ENCODE measurements at places on chromosomes 12 and 14.

- DNase-seq = no peak
These were observed 4.6 kb downstream of the MBD6 start for GRCh38 chr12:57527184-57527583.

DNA sequence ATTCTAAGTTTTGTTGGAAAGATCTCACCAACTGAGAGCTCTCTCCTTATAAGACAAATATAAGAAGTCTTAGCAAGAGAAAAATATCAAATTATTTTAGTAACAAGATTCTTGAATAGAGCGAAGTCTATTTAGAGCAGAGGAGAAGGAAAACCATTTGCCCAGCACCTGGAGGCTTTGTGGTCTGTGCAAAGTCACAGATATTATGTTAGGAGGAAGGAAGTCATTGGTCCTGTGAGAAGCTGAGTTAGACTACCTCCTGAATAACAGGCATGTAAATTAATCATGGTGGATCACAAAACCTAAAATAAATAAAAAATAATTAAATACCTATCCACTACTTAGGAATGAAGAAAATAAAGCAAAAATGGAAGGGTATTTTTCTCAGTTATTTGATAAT, 38.4 kb upstream of the ATXN7L3B start:
- no peak for DNase-seq

DNA sequence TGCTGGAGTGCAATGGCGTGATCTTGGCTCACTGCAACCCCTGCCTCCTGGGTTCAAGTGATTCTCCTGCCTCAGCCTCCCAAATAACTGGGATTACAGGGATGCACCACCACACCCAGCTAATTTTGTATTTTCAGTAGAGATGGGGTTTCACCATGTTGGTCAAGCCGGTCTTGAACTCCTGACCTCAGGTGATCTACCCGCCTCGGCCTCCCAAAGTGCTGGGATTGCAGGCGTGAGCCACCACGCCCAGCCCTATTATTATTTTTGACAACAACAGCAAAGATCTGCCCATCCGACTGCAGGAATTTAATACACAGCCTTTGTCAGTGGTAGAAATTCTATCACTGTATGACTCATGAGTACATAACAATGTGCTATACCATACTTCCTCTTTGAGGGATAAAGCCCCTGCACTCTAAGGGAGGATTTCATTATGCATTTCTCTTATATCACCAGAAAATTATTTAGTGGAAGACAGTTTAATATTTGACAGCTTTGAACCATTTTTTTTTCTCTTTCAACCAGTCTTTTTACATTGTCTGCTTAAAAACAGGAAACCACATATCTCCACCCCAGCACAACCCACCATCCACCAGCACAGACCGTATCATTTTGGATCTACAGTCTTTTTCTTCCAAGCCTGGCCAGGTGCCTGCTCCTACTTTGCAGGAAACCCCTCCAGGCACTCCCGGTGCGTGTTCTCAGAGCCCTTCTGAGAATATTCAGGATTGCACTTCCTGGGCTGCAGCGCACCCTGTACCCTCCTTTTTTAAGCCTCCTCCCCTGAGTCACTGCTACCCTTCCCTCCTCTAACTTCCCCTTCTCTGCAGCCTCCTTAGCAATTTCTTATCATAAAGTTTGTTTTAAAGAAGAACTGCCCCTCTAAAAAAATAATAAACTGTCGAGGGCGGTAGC, 594 bp downstream of the ARHGDIB start:
- DNase-seq = no peak

- DNase-seq = no peak
These were observed 617.6 kb downstream of the LRFN5 start for GRCh38 chr14:42224053-42224888.

DNA sequence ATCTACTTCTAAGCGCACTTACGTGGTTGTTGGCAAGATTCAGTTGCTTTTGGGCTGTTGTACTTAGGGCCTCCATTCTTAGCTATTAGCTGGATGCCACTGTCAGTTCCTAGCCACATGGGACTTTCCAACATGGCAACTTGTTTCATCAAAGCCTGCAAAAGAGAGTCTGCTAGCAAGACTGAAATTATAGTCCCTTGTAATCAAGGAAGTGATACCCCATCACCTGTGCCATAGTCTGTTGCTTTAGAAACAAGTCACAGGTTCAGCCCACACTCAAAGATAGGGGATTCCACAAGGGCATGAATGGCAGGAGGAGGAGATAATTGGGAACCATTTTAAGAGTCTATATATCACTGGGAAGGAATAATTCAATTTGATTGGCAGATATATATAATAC, 27.1 kb upstream of the SLC17A8 start:
- no peak for DNase-seq

DNA sequence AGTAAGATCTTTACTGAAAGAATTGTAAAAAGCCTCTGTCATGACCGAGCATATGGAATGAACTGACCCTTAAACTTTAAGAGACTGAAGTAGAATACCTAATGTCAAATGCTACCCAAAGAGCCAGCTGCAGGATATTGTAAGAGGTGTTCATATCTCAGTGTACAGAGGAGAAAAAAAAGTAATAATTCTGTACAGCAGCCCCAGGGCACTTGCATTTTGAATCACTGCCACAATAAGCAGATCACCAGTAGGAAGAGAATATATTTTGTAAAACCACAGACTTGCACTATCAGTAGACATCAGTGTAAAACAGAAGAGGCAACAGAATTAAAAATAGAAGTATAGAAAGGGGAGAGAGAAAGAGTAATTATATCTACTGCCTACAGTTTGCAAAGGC, 162.6 kb downstream of the PPFIA2 start:
- no peak for DNase-seq

DNA sequence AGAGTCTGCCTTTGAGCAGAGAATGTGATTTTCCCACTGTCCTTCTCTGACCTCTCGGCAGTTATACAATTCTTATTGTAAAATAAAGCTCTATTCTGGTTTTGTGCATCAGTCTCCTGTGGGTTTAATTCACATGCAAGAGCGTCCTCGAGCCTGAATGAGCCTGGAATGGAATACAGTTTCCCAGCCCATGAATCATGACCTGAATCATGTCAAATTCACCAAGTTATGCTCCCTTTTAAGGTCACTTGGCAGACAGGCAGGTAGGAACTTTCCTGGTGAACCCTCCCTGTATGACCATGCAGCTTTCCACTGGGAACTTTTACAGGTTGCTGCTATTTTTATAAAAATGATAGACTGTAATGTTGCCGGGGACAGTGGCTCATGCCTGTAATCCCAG, 41.7 kb downstream of the BICD1 start:
- DNase-seq = no peak

DNA sequence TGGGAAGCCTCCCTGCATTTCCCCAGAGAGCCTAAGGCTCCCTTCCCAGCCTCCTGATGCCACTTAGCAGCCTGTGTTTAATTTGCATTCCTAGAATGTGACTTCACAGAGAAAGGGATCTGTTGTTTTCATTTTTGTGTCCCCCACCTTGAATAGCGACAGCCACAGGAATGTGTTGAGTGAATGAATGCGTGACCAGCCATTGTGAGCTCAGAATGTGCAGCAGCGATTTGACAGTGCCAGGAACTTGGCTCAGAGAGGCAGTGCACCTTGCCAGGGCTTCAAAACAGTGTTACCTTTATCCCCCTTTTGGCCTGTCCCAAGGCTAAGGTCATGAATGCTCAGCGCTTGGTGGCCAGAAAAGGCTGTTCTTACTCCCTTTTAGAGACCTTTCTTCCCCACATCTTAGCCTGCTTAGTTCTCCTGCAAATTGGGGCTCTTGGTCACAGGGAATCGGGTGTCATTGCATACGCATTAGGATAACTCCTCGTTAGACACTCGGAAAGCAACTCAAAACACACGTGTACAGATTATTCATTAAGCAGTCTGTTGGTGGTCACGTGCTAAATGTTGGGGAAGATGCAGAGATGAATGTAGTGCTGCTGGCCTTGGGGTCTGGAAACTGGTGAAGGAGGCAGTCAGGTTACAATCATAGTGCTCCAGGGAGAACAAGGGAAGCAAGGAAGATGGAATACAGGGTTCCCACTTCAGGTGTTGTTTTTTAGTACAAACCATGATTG, 9.8 kb downstream of the NTF3 start:
- no peak for DNase-seq

GRCh38 chr12:29208060-29208459, 59.0 kb downstream of the FAR2 start:
- no peak for DNase-seq

GRCh38 chr14:36553656-36554260, 28.7 kb downstream of the NKX2-8 start:
- no peak for DNase-seq

DNA sequence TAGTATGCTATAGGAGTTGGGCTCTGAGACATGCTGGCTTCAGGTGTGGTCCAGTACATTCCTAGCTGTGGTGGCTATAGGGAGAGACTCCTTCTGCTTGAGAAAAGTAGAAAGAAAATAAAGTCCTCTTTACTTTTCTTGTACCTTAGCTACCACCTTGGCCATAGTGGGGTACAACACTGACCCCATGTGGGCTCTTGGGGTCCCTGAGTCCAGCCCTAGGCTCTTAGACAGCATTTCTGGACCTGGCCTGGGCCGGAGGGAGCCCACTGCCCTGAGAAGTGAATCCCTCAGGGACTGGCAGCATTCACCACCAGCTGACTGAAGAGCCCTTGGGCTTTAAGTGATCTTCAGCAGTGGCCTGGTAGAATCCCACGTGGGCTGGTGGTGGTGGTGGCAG, 143.1 kb downstream of the SYT10 start:
- DNase-seq = no peak

DNA sequence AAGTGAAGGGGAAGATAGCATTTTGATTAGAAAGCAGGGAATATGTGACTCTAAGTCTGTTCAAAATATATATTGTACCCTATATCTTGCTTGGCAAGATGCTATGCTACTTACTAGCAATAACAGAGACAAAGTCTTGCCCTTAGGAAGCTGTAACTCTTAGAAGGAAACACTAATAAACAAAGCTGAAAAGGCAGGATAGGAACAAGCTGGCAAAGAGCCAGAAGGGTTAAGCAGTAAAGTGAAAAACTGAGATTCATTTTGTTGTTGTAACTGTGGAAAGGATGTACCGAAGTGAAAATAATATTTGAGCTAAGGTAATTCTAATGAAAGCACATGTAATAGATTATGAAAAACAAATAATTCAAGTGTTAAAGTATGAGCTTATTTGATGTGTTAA, 527.1 kb upstream of the FLRT2 start:
- DNase-seq = no peak

Measured in stimulated activated CD4-positive, alpha-beta T cell treated with anti-CD3 and anti-CD28 coated beads, TNF-alpha, amount 100 ng/mL, for 24 hours (primary cell).